Fibroblast of lung (primary cell): ENCODE measurements at places on chromosomes 1 and 21. TPM values are rescaled to one million over a fixed set of nuclear protein-coding genes. Genes with fewer than 3 reads are reported as not detected.

- H3K4me3 ChIP-seq: no peak overlapping the region
- no peaks in the 10 kb centered on the region for H3K27me3 ChIP-seq
- H3K4me1 ChIP-seq: no peaks in the 10 kb centered on the region
- H3K27ac ChIP-seq: no peak overlapping the region
- DNase-seq: no peak
Measured at GRCh38 chr1:30371179-30371788, 352.1 kb downstream of the MATN1 start.

GRCh38 chr1:221170171-221170570 lies 290.9 kb downstream of the HLX start:
- H3K27ac ChIP-seq: no peak overlapping the region
- no peak overlapping the region for H3K4me3 ChIP-seq
- H3K27me3 ChIP-seq: no peaks in the 10 kb centered on the region

DNA sequence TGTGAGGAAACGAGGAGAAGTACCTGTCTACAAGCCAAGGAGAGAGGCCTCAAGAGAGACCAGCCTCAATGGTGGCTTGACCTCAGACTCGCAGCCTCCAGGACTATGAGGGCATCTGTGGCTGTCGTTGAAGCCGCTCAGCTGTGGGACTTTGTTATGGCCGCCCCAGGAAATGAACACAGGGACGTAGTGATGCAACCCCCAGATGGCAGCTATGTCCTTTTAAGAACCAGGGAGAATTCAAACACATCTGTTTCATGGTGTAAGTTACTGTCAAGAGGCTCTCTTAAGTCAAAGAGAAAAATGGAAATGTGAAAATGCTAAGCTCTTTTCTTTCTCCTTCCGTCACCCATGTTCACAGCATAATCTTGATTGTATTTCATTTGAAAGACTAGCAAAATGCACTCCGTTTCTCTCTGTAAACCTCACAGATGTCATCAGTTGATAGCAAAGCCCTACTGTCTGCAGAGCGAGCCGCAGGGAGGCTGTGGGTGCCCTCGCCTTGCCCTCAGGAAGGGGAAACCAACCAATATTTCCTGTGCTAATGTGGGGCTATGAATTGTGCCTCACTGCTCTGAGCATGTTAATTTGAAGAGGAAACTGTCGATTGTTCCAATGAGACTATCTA lies 21.3 kb downstream of the UBASH3A start:
- no peaks in the 10 kb centered on the region for H3K4me1 ChIP-seq
- H3K27me3 ChIP-seq: peaks cover 3% of the 10 kb centered on the region
- no peak overlapping the region for H3K27ac ChIP-seq
- no peak overlapping the region for H3K4me3 ChIP-seq

SH2D2A gene
- total RNA-seq: not detected in 2 replicates

GRCh38 chr1:82801176-82801575 lies 1000.4 kb downstream of the ADGRL2 start:
- H3K27me3 ChIP-seq: no peaks in the 10 kb centered on the region
- H3K36me3 ChIP-seq: no peaks in the 10 kb centered on the region
- H3K27ac ChIP-seq: no peak overlapping the region
- H3K4me3 ChIP-seq: no peak overlapping the region
- DNase-seq: no peak
- no peaks in the 10 kb centered on the region for H3K4me1 ChIP-seq

CD48 gene
- total RNA-seq: under 0.01 TPM in 1 of 2 replicates, not detected in the other
